ENCODE measurements at places on chromosomes 5 and 9.

DNA sequence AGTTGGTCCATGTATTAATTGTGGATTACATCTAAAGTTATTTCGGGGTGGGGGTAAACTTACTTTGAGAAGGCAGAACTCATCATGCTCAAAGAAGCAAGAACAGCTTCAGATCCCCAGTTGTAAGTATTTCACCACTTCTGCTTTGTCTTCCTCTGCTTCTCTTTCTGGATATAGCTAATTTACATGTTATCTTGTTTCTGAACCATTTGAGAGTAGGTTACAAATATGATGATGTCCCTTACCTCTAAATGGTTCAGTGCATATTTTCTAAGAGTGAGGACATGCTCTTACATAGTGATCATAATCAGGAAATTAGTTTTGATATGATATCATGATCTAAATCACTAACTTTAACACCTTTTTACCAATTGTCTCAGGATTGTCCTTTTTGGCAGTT is 11.9 kb downstream of the TRIO start:
- DNase-seq, result no peak

GRCh38 chr5:132426525-132427138 is 57.1 kb downstream of the SLC22A5 start:
- DNase-seq, result no peak

DNA sequence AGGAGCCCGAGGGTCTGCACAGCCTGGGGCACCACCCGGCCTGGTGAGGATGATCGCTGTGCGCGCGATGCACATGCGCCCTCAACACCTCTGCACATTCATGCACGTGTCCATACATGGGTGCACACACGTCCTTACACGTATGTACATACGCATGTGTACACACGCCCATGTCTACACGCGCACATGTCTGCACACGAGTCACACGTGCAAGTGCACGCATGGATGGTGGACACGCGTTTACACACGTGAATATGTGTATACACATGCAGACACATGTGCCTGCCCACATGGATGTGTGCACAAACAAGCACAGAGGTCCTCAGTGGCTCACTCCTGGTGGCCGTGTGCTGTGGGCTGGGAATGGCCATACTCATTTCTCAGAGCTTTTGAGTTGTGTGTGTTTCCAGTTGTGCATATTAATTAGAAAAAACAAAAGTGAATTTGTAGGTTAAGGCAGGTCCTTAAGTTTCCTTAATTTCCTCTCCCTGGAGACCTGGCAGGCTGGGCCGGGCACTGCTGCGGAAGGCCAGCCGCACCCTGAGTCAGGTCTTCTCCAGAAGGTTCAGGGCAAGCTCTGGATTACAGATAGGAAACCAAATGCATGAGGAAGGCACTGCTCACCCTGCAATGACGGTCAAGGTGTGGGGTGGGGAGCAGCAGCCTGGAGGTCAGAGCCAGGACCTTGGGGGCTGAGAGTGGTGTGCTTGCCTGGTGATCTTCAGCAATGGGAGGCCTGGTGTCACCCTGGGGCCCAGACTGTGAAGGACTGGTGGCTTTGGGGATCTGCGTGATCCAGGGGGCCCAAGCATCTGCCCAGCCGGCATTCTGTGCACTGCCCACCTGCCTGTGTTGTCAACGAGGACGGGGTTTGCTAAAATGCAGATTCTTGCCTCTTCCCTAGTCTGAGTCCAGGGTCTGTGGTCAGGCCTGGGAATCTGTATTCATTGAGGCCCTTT is 1.3 kb upstream of the RNU6ATAC start:
- DNase-seq, result no peak

- no peak for DNase-seq
These were observed 80.4 kb upstream of the CDH6 start for GRCh38 chr5:31113101-31113500.

DNA sequence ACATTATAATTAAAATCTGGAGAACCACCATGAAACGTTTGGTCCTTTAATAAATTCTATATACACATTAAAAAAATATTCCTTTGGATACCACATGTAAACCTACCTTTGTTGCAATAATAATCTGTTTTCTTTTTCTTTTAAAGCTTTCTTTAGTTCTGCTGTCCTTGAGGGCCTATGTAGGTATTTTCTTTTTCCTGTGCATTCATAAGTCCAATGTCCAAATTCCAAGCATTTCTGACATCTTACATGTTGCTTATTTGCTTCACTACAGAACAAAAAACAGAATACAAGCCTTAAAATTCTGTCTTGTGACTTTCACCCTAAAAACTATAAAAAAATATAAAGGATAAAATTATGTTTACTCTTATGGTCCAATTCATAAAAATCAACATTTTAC is 19.7 kb downstream of the ZCCHC10 start:
- no peak for DNase-seq

DNA sequence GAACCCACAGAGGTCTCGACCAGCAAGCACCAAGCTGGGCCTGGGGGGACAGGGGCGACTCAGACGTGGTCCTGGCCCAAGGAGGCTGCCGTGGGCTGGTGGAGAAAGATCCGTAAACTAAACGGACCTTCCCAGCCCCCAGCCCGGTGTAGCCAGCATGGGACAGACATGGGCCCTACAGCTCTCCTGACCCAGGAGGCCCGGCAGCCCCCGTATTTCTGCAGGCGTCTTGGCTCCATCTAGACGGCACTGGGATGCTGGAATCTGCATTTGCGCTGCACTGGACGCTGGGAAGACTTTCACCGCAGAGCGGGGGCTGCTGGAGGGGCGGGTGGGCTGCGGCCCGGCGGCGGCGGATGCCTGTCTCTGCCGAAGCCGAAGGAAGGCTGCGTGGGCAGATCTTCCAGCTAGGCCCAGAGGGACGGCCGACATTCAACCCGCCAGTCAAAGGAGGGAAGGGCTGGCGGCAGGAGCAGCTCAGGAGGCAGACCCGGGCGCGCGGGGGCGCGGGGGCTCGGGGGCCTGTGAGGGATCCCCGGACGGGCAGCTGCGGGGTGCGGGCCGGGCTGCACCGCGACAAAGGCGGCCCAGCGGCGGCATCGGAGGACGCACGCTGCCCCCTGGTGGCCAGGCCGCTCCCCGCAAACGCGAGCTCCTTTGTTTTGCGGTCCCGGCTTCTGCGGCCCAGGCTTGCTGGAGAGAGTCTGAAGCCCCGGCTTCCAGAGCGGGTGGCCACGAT is 266.2 kb downstream of the NSG2 start:
- DNase-seq, result no peak

DNA sequence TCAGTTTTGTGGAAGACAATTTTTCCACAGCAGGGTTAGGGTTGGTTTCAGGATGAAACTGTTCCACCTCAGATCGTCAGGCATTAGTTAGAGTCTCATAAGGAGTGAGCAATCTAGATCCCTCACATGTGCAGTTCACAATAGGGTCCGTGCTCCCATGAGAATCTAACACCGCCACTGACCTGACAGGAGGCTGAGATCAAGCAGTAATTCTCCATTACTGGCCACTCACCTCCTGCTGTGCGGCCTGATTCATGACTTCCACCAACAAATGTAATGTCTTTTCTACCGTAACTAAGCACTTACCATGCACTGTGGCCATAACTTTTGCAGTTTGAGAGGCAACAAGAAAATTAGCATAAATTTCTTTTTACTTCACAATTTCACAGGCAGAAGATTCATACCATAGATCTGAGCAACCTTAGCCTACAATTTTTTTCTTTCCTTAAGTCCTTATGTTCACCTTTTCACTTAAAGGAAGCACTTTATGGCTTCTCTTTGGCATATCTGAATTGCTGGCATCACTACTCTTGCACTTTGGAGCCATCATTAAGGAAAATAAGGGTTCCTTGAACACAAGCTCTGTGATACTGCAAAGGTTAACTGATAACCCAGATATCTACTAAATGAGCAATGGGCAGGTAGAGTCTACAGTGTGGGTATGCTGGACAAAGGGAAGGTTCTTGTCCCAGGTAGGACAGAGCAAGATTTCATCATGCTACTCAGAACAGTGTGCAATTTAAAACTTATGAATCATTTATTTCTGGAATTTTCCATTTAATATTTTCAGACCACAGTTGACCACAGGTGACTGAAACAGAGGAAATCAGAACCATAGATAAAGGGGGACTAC is 83.0 kb upstream of the IFNK start:
- no peak for DNase-seq

GRCh38 chr5:82509762-82510161 is 231.6 kb upstream of the RPS23 start:
- no peak for DNase-seq

DNA sequence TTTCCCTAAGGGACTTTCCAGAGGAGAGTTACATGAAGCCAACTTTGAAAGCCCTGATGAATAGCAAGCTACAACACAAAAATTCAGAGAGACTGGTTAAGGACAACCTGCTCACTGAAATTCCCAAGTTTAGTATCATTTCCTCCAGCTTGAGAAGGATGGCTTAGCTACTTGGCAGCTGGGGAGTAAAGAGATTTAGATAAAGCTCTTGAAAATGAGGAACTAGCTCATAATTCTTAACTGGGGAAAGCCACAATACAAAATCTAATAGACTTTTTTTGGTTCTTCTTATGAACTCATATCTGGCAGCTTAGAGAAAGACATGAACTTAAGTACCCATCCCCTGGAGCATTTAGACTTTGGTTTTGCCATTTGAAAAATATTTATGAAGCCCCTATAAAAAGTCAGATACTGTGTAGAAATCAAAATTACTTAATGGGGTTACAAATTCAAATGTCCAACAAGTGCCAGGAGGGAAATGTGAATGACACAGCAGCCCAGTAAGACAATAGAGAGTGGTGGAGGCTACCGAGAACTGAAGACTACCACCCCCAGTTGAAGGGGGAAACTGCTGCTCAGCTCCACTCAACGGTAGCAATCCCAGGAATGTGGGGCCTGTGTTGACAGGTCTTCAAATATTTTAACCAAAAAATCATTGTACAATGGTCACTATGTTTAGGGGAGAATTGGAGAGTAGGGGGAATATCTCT is 79.4 kb upstream of the ADRB2 start:
- no peak for DNase-seq

DNA sequence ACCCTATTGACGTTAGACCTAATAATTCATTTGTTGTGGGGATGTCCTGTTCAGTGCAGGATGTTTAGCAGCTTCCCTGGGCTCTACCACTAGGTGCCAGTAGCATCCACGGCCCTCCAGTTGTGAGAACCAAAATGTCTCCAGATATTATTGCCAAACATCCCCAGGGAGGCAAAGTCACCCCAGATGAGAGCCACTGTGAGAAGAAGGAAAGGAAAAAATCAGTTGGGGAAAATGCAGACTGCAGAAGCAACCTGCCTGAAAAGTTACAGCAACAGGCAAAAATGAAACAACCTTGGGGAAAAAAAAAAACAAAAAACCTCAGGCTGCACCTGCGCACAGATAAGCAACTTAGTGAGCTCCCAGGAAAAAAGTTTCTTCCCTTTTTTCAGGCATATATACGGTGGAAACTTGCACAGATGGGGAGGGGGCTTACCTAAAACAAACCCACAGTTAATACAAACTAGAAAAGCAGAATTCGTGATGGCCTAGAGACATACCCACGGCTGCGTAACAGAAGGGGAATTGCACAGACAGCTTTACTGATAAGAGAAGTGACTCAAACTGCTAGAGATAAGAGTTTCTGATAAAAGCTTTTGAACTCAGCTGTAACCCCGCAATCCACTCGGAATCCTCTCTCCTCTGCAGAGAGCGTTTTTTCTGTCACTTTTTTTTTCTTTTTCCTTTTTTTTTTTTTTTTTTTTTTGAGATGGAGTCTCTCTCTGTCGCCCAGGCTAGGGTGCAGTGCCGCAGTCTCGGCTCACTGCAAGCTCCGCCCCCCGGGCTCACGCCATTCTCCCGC is 29.8 kb upstream of the FBP1 start:
- DNase-seq, result no peak

- DNase-seq, result no peak
These were observed 30.2 kb upstream of the SMC5 start for GRCh38 chr9:70228611-70229010.

DNA sequence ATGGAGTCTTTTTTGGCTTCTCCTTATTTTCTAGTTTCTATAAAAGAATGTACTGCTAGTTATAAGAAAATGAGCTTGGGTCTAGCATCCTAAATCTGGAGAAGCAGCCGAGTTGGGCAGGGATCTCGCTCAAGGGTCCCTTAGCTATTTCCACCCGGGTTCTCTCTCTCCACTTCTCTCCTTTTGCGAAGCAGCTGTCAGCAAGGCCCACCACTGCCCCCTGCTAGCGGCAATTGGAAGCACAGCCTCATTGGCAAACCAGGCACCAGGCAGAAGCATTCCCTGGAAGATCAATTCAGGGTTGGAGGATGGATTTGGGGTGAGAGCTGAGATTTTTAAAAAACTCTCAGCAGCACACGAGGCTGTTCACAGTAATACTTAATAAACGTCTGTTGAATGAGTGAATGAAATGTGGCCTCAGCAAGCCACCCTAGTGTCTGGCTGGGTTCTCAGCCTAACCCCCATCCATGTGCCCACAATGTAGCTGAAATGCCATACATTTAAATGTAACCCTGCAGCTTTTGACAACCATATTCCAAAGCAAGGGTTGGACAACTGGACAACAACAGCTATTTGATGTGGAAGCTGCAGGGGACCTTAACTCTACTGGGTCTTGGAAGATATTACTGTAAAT is 34.6 kb upstream of the TNIP1 start:
- no peak for DNase-seq

DNA sequence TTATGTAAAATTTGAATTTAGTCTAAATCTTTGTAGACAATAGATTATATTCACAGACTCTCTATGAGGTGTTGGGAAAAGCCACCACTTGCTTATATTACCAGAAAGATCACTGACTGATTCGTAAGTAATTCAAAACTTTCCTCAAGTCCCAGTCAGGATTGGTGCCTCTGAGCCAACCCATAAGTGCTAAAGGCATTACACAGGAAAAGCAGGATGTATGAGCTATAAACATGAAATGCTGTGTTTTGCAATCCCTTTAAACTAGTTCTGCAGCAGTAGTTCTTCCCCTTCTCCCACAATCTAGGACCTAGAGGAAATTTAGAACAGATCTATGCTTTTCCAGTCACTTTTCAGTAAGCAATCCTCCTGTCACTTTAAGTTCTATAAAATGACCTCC is 48.0 kb downstream of the SHLD3 start:
- DNase-seq, result no peak

DNA sequence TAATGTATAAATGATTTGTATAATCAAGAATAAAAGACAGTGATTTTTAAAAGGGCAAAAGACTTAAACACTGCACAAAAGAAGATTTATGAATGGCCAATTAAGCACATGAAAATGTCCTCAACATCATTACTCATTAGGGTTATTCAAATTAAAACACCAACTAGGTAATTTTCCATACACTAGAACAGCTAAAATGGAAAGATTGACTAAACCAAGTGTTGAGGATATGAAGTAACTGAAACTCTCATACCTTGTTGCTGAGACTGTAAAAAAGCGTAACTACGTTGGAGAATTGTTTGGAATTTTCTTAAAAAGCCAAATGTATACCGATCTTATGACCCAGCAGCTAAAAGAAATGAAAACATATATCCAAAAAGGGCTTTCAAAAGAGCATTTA is 144.9 kb downstream of the SGCD start:
- DNase-seq, result no peak

DNA sequence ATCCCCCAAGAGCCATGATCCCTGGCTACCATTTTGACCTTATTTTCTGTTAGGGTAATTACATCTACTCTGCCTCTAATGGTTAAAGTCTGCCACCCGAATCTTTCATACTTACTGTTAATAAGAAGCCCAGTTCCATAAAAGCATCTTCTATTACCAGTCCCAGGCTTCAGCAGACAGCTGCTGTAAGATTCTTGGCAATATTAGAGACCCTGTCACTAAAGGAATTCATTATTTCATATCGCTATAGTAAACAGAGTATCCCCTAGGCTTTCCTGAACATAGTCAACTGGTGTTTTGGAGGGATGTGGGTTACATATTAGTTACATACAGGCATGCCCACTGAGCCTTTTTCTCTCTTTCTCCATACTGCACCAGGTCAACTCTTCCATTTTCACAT is 608.7 kb upstream of the SEMA6A start:
- DNase-seq, result no peak
